Activated CD4-positive, CD25-positive, alpha-beta regulatory T cell treated with anti-CD3 and anti-CD28 coated beads, Interleukin-2, amount 50 U/mL, for 24 hours (primary cell): ENCODE measurements at places on chromosomes 6 and 20.

DNA sequence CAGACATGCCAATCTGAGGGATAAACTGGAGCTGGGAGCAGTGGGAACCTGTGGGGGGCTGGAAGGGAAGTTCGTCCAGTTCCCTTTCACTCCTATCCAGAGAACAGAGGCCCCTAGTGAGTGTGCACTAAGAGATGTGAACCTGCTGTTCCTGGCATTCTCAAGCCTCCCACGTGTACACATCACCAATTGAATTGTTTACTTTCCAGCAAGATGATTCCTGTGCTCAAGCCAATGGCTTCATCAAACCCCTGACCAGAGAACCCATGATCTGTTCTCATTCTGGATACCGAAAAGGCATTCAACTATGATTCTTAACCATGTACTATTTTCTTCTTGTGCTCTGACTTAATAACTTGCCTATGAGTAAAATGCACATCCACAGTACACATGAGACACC lies 10.2 kb upstream of the SLC22A3 start:
- ATAC-seq: no peak

DNA sequence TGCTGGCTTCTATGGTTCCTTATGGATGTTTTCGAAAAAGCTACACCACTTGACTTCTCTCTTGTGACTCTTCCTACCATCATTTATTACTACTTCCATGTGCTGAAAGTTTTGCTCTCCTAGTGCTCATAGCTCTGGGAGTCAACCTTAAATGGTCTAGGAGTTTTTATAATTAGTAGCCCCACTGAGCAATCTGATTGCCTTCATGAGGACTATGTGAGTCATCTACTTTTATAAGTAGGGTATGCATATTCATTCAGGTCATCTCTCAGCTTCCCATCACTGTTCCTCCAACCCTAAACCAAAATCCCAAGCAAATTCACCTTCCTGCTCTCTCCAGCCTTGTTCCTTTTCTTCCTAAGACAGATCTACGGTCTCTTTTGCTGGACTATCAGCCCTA lies 17.4 kb upstream of the FAXC start:
- no peak for ATAC-seq

GRCh38 chr6:71386215-71386614 lies 97.6 kb downstream of the OGFRL1 start:
- ATAC-seq: no peak

- ATAC-seq: no peak
Observed at GRCh38 chr20:9500121-9500520, 14.3 kb upstream of the LAMP5 start.

- ATAC-seq: peak; percentile 56
Observed at GRCh38 chr20:47150403-47151152, 205.9 kb downstream of the ZMYND8 start.

GRCh38 chr6:54448617-54449016 lies 140.4 kb downstream of the TINAG start:
- no peak for ATAC-seq

- ATAC-seq: no peak
Observed at GRCh38 chr6:169801396-169802160, 50.2 kb downstream of the ERMARD start.

DNA sequence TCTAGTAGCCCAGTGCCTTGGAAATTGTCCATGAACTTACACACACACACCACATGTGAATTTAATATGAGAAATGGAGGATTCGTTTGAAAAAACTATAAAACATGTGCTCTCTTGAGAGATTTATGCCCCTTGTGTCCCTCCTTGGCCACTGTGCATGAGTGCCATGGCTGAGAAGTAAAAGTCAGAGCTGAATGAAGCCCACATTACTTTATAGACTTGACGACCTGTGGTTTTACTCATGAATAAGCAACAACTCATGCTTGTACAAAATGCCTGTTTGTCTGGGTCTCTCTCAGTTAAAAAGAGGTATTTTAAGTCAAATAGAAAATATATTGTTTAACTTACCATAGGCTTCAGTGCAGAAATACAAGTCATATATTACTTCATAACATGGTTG lies 102.7 kb downstream of the KCNQ5 start:
- no peak for ATAC-seq

DNA sequence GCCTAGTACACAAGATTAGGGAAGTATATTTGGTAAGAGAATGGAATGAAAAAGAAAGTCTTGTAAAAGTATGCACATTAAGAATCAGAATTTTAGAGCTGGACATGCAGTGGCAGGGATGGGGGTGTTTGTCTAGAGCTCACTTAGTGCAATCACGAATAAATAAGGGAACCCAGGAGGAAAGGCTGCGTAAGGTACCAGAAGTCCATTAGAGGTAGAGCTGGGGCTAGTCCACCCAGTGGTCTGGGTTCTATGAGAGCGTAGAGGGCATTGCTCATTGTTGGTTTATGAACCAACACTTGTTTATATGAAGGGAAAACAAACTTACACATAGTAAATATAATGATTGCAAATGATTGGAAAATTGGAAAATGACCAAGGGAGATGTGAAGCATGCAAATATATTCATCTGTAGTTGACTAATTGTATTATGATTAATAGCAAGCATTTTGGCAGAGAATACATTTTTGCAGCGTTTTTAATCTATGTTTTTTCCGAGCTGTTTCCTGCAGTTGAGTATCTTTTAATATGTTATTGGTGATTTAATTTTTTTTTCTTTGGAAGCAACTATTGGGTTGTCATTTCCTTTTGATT lies 3.2 kb downstream of the CDC40 start:
- no peak for ATAC-seq

GRCh38 chr6:122754191-122754731 lies 25.3 kb upstream of the FABP7 start:
- no peak for ATAC-seq

DNA sequence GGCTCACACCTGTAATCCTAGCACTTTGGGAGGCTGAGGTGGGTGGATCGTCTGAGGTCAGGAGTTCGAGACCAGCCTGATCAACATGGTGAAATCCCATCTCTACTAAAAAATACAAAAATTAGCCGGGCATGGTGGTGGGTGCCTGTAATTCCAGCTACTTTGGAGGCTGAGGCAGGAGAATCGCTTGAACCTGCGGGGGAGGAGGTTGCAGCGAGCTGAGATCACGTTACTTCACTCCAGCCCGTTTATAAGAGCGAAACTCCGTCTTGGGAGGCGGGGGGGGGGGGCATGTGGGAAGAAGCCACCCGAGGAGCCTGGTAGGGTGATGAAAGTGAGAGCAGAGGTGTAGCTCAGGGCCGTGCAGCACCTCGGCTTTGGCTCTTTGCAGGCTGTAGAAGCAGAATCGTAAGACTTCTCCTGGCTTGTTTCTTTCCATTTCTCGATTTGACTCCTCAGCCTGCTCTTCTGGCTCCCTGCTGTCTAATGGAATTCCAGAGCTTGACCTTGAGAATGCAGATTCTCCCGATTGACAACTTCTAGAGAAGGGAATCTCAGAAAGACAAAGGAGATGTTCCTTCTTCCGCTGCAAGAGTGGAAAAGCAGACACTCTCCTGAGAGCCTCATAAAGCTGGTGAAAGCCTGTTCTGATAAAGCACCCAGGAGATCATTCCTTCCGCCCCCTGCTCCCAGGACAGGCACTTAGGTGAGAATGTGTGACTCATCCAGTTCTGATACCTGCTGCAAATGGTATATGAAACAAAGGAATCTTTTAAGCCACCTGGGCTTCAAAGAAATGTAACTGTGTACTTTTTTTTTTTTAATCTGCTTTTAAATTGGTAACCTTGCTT lies 26.0 kb upstream of the PPP1R16B start:
- no peak for ATAC-seq

DNA sequence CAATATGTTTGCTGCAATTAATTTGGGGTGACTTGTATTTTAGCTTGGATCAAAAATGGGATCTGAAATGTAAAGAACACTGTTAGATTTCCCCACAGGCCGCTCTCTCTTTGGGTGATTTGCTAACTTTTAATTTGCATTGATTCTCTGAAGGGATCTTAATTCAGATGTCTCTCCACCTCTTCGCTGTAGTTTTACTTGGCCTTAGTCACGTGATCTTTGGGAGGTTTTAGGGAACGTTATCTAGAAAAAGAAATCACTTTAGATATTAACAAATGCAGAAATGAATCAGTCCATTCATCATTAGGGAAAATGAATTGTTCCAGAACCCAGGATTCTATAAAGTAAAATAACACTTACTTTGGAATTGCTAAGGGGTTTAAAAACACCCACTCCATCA lies 390.2 kb downstream of the THBS2 start:
- ATAC-seq: no peak

DNA sequence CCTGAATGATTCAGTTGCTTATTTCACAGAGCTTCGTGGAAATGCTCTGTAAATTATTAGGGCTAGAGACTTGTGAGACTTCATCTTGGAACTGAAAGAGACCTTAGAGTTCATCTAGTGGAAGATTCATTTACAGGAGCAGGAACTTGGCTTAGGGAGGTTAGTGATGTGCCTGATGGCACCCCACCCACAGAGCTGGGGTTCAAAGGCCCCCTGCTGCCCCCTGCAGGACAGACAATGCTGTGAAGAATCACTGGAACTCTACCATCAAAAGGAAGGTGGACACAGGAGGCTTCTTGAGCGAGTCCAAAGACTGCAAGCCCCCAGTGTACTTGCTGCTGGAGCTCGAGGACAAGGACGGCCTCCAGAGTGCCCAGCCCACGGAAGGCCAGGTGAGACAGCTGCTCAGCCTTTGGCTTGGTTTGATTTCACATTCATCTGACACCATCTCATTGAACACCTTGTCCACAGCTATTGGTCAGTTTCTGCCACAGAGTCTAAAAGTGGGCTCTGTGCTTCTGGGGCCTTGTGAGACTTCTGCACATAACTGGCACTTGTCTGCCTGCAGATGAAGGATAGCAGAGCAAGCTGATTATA lies 25.1 kb downstream of the MYBL2 start:
- peak; percentile 17 for ATAC-seq

DNA sequence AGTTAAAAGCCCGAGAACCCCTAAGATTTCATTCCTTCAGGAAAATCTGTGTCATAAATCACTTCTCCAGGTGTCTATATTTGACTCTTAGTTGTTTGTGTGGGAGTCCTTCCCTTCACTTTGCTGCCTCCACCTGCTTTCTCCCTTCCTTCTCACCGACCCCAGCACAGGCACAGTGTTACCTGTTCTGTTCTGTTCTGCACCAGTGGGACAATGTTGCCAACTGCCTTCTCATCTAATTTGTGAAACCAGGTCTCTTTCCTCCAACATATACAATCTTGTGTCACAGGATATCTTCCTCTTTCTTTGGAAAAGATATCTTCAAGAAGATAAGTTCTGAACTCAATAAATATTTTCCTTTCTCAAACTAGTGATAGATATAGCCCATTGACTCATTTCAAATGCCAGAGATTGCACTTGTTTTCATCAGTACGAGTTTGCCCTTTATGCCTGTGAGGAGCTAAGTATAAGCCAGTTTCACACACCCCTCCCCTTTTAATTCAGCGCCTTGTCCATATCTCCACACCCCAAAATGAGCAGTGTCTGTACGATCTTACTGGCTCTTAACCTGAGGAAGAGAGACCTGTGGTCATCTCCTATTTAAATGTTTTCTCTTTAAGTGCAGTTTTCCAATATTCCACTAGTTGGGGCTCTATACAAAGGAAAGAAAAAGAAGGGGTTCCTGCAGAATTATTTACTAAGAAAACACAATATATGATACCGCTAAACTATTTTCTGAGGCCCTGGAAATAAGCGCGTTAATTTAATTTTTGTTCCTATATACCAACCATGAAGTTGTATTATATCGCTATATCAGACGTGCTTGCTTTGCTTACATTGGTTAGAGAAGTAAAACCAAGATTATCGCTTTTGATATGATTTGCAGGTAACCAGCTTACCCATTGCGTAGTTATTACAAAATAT lies 81.6 kb upstream of the PREP start:
- ATAC-seq: peak; percentile 63

DNA sequence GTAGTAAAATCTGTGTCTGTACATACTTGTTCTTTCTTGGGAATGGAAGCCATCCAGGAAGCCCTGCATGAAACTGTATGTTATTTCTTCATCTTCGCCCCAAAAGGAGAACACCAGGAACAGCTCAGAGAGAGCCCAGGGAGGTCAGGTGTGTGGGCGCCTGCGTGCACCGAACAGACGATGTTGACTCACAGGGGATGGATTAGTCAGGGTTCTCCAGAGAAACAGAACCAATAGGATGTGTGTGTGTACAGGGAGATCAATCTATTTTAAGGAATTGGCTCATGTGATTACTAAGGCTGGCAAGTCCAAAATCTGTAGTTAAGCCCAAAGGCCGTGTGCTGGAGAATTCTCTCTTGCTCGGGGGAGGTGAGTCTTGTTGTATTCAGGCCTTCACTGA lies 45.7 kb downstream of the RNASET2 start:
- peak; percentile 58 for ATAC-seq

DNA sequence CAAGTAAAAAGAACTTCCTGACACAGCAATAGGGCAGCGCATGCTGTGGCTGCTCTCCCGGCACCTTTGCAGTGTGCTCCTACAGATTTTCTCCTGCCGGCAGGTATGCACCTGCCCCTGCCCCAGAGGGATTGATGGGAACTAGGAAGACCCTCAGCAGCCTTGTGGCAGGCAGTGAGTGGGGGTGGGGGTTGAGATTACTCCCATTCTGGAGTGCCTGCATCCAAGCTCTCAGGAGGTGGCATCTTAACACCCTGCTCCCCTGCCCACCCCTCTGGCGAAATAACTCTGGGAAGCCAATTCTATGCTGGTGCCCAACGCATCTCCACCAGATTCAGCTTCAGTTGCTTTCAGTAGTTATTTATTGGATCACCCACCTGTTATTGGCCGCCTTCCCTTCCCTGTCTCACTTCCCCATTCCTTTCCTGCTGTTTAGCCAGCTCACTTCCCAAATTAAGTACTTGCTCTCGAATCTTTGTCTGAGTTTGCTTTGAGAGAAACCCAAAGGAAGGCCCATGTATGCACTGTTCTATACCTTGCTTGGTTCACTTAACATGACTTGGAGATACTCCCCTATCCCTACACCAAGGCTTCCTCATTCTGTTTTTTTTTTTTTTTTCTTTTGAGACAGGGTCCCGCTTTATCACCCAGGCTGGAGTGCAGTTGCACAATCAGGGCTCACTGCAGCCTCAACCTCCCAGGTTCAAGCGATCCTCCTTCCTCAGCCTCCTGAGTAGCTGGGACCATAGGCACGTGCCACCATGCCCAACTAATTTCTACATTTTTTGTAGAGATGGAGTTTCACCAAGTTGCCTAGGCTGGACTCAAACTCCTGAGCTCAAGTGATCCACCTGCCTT lies 29.3 kb upstream of the SLC23A2 start:
- no peak for ATAC-seq
